ENCODE measurements at places on chromosomes 12 and 14.

- no peak for DNase-seq
- H3K36me3 ChIP-seq = no peaks in the 10 kb centered on the region
- H3K4me1 ChIP-seq = no peaks in the 10 kb centered on the region
- H3K27me3 ChIP-seq = peaks cover 3% of the 10 kb centered on the region
- no peak overlapping the region for H3K4me3 ChIP-seq
- H3K27ac ChIP-seq = no peak overlapping the region
These were observed 970.4 kb upstream of the TMEM132C start for GRCh38 chr12:127296591-127296990.

- no peak overlapping the region for H3K4me3 ChIP-seq
- DNase-seq = no peak
- peak overlapping the region; percentile 63 for H3K27ac ChIP-seq
- peaks cover 46% of the 10 kb centered on the region for H3K4me1 ChIP-seq
- H3K27me3 ChIP-seq = no peaks in the 10 kb centered on the region
These were observed 214.8 kb downstream of the CHST11 start for GRCh38 chr12:104671409-104672095.

DNA sequence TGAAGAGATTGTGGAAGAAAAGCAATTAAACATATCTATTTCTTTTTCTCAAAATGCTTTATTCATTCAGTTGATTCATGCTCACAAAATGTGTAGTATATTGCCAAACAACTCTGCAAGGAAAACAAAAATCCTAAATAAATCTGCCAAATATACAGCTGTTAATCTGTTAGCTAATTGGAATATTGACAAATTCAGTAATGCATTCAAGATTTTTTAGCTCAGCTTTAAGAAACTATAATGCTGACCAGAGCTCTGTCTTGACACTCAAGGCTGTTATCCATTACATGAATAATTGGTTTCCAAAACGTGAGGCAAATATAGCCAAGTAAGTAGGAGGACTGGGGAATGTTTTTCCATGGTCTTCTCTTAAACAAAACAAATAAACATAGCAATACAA lies 146.8 kb downstream of the TMTC2 start:
- H3K27ac ChIP-seq = no peak overlapping the region
- H3K4me1 ChIP-seq = peaks cover 6% of the 10 kb centered on the region
- DNase-seq = no peak
- H3K4me3 ChIP-seq = no peak overlapping the region

DNA sequence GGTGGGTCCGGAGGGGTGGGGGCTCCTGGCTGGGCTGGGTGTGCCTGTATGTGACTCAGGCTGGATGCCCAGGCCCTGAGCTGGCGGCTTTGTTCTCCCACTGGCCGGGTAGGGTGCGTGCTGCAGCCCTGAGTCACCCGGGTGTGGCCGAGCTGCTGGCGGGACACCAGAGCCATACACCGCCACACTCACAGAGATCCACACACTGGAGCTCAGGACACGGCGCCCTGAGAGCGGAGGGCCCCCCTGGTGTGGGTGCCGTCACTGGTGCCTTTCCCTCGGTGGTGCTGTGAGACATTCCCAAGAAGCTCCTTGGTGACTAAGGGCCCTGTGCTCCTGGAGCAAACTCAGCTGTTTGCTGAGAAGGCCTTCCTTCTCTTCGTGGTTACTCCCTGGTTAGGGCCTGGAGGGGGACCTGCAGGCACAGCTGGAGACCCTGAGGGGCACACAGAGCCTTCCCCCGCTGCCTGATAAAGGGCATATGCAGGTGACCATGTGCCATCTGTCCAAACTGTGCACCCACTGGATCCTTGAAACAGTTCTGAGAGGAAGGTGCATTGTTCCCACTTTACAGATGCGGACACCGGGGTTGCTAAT lies 44.3 kb downstream of the KRT80 start:
- H3K36me3 ChIP-seq = no peaks in the 10 kb centered on the region
- peaks cover 8% of the 10 kb centered on the region for H3K4me1 ChIP-seq
- DNase-seq = no peak

DNA sequence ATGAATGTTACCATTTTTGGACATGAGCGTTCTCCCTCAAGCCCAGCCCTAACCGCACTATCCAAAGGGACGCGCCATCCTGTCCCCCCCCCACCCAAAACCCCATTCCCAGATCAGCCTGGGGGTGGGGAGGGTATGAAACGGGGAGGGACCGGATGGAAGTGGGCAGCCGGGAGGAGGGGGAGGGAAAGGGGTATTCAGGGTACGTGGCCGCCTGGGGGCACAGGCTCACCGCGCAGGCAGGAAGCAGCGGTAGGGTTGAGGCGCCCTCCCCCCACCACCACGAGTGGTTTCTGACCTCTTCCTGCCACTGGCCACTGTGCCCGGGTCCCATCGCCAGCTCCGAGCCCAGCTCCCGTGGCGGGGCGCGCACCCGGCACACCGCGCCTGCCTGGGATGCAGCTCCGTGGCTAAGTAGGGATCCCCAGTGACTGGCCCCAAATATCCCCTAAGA lies 1.4 kb downstream of the ACTN1 start:
- peaks cover 5% of the 10 kb centered on the region for H3K36me3 ChIP-seq
- DNase-seq = peak; percentile 23
- peak overlapping the region; percentile 69 for H3K27ac ChIP-seq
- H3K4me1 ChIP-seq = peaks cover 30% of the 10 kb centered on the region

- H3K36me3 ChIP-seq = peaks cover 5% of the 10 kb centered on the region
- no peak overlapping the region for H3K4me3 ChIP-seq
- no peak for DNase-seq
- no peaks in the 10 kb centered on the region for H3K27me3 ChIP-seq
- H3K4me1 ChIP-seq = peaks cover 23% of the 10 kb centered on the region
- H3K27ac ChIP-seq = no peak overlapping the region
These were observed 52.8 kb downstream of the STXBP6 start for GRCh38 chr14:24996930-24997725.

DNA sequence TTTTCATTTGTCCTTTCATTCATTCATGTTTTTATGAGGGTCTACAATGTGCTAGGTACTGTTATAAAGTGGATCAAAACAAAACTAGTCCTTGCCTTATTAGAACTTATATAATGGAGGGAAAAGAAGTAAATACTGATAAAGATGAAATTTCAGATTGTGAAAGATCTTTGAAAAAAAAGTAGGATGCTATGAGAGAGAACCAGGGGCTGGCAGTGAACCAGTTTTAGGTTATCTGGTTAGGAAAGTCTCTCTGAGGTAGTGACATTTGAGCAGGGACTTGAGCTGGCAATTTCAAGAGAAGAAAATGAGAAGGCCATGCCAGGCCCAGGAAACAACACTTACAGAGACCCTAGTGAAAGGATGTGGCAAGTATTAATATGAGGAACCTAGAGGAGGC lies 57.3 kb upstream of the E2F7 start:
- no peaks in the 10 kb centered on the region for H3K27me3 ChIP-seq
- no peaks in the 10 kb centered on the region for H3K36me3 ChIP-seq
- no peak for DNase-seq
- peaks cover 6% of the 10 kb centered on the region for H3K4me1 ChIP-seq

- DNase-seq = no peak
- peak overlapping the region; percentile 31 for H3K4me3 ChIP-seq
- no peaks in the 10 kb centered on the region for H3K27me3 ChIP-seq
These were observed 161.3 kb downstream of the ZFP36L1 start for GRCh38 chr14:68631394-68632053.

DNA sequence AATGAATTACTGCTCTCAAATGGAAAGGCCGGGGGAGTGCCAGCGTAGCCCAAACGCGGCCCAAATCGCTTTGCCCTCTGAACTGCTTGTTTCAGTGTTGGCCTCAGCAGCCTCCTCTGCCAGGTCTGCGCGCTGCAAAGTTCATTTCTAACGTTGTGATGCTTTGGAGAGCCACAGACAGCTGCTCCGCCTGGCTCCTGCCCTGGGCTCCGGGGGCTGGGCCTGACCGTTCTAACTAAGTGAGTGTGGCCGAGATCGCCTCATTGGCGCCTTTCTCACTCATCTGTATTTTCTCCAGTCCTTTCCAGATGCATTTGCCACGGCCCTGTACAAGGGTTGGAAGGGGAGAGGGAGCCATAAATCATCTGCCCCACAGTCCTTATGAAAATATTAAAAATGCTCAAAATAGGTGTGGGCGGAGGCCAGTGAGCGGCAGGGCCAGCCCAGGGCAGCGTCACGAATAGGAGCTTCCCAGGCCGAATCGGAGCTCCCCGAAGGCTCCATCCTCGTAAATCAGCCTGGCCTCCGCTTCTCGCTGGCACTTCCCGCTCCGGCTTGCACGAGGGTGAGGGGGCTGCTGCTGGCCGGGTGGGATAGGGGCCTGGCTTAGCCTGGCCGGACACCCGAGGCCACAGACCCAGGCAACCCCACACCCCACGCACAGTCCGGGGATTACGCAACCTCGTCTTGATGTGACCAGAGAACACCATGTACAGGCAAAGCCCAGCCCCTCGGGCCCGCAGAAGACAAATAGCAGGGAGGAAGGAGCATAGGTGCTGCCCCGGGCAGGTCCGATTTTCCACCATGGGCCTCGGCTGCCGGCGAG lies 196.6 kb upstream of the DIO3 start:
- H3K36me3 ChIP-seq = no peaks in the 10 kb centered on the region
- H3K4me1 ChIP-seq = peaks cover 18% of the 10 kb centered on the region
- no peaks in the 10 kb centered on the region for H3K27me3 ChIP-seq
- H3K4me3 ChIP-seq = no peak overlapping the region

- no peaks in the 10 kb centered on the region for H3K36me3 ChIP-seq
- H3K4me3 ChIP-seq = no peak overlapping the region
- no peaks in the 10 kb centered on the region for H3K27me3 ChIP-seq
- DNase-seq = no peak
- no peak overlapping the region for H3K27ac ChIP-seq
These were observed 161.4 kb upstream of the DIO3 start for GRCh38 chr14:101399737-101400517.

DNA sequence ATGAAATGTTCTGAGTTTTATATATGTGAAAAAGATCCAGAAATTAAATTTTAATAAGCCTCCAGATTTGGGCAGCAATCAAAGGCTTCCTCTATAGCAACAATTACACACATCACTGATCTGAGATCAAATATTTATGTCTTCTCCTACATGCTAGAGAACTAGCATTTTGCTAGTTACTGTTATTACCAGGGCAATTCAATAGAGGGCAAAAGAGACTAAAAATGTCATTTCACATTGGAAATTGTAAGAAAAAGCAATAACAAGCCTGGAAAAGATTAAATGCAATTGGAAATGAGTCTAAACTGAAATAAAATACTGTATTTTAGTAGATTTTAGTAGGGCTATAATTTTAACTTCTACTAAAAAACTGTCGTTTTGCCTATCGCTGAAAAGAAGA lies 32.6 kb upstream of the ANO6 start:
- DNase-seq = no peak
- no peak overlapping the region for H3K27ac ChIP-seq
- H3K27me3 ChIP-seq = no peaks in the 10 kb centered on the region
- no peak overlapping the region for H3K4me3 ChIP-seq
- no peaks in the 10 kb centered on the region for H3K4me1 ChIP-seq
- peaks cover 16% of the 10 kb centered on the region for H3K36me3 ChIP-seq

DNA sequence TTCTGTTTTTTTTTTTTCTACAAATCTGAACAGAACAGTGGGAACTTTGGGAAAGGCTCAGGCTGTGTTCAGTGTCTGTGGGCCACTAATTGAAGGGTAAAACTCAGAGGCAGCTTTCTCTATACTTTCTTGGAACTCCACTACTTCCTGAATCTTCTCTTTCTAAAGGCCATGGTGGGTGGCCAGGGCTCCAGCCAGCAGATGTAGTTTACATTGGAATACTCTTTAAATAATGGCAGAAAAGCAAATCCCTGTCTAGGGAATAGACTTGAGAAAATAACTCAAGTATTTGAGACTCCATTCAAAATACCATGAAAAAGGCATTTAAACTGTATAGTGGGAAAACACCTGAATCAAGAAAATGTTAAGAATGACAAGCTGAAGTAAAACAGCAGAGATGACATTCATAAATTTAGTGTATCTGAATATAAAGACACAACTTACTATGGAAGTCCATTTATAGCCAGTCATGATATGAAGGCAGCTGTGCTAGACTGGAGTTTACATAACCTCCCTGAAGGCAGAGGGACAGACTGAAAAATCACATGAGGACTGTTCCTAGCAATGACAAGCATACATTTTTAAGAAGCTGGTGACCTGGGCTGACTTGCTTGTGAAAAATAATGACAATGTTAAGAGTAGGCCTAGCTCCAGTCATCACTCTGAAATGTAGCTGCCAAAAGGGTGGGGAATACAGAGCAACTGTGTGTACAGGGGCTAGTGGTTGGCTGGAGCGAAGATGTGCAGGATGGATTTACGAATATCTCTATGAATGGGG lies 168.6 kb downstream of the STXBP6 start:
- no peak overlapping the region for H3K27ac ChIP-seq
- no peaks in the 10 kb centered on the region for H3K27me3 ChIP-seq
- no peak overlapping the region for H3K4me3 ChIP-seq
- H3K36me3 ChIP-seq = no peaks in the 10 kb centered on the region

- H3K27ac ChIP-seq = no peak overlapping the region
- peak overlapping the region; percentile 57 for H3K4me3 ChIP-seq
- DNase-seq = no peak
- H3K4me1 ChIP-seq = peaks cover 20% of the 10 kb centered on the region
These were observed 5.4 kb downstream of the KIF26A start for GRCh38 chr14:104143521-104144452.

GRCh38 chr12:97474161-97474560 lies 11.6 kb downstream of the RMST start:
- H3K27me3 ChIP-seq = no peaks in the 10 kb centered on the region
- no peak for DNase-seq
- H3K4me1 ChIP-seq = peaks cover 60% of the 10 kb centered on the region

DNA sequence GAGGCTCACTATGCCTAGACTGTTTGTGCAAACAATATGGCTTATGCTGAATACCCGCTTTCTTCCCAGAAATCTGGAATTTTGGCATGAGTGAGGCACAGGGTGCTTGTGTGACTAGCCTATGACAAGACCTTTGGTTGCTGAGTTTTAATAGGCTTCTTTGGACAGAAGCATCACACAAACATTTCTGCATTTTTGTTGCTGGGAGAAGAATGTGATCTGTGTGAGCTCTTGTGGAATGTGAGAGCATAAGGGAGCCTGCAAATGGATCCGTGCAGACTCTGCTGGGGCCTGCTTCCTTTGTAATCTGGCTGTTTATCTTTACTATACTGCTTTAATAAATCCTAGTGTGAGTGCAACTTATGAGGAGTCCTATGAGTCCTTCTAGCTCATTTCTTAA lies 83.0 kb upstream of the ZDHHC17 start:
- DNase-seq = no peak
- peaks cover 5% of the 10 kb centered on the region for H3K4me1 ChIP-seq
- no peak overlapping the region for H3K4me3 ChIP-seq

- peaks cover 5% of the 10 kb centered on the region for H3K4me1 ChIP-seq
- H3K27ac ChIP-seq = no peak overlapping the region
- H3K27me3 ChIP-seq = peaks cover 34% of the 10 kb centered on the region
- H3K4me3 ChIP-seq = no peak overlapping the region
- DNase-seq = no peak
- no peaks in the 10 kb centered on the region for H3K36me3 ChIP-seq
These were observed 4.8 kb downstream of the SLC41A2 start for GRCh38 chr12:104953323-104953722.

DNA sequence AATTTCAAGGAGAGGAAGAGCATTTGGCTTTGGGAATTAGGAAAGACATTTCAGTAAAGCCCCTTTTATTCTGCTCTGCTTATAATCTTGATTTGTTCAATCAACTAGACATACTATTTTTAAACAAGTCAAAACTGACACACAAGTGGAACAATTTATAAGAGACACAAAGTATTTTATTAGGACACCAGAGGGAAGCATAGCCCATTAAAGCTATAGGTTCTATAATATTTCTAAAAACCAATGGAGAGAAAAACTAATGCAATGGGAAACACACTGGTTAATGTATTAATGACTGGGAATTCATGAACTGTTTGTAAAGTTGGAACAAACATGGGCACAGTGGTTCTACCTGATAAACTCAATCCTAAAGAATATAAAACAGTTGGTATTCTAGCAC lies 15.3 kb upstream of the CERS5 start:
- H3K27me3 ChIP-seq = no peaks in the 10 kb centered on the region
- H3K4me3 ChIP-seq = no peak overlapping the region
- H3K4me1 ChIP-seq = no peaks in the 10 kb centered on the region
- peaks cover 3% of the 10 kb centered on the region for H3K36me3 ChIP-seq
